ENCODE measurements at places on chromosomes 5 and 9.

GRCh38 chr5:98513380-98513779 is 260.1 kb upstream of the RGMB start:
- no peak for DNase-seq

- no peak for DNase-seq
Observed at GRCh38 chr9:30244877-30245276, 2139.6 kb upstream of the ACO1 start.

- DNase-seq: no peak
Observed at GRCh38 chr5:65821966-65822365, 100.0 kb downstream of the NLN start.

DNA sequence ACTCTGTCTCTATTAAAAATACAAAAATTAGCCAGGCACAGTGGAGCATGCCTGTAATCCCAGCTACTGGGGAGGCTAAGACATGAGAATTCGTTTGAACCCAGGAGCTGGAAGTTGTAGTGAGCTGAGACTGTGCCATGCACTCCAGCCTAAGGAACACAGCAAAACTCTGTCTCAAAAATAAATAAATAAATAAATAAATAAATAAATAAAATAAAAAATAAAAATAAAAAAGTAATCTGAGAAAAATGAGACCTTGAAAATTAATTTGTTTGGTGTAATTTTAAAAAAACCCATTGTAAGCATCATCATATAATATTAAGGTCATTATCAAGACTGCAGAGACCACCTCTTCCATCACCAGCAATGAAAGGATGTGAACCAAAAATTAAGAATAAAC is 997.1 kb downstream of the CDH18 start:
- DNase-seq: no peak

Data from T-helper 22 cell (primary cell).